ENCODE measurements at places on chromosomes 11 and 22. TPM values are rescaled to one million over a fixed set of nuclear protein-coding genes. Genes with fewer than 3 reads are reported as not detected.

DNA sequence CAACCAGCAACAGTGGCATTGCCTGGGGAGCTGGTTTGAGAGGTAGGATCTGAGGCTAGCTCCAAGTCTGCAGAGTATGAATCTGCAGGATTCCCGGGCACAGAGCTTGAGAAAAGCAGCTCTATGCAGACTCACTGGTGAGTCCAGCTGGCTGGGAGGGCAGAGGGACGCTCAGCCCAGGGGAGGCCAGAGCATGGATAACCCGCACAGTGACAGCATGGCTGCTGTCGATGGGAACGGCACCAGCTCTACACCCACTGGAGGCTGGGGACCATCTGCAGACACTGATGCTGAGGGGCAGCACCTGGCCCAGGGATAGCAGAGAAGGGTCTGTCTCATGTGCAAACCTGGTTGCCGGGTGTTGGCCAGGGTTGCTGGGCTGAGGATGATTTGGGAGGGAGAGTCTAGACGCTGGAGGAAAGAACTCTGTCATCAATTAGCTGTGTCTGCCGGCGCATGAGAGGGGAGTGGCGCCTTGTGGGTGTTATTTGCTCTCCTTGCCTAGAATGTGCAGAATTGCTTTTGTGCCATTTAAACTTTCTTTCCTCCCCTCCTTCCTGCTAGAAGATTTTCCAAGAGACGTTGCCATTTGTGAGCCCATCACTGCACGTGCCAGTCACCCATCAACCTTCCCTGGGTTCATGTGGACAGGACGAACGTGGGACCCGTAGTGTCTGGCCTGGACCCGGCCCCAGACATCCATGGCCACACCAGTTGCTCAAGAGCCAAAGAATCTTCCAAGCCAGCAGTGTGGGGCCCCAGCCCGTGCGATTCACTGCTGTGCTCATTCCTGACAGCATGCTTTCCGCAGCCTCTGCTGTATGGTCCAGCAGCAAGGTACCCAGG is 19.1 kb upstream of the LINC01488 start:
- no peak for DNase-seq

The NXPE1 gene
- not detected for total RNA-seq

- no peak for DNase-seq
Observed at GRCh38 chr11:57310091-57310490, 14.7 kb downstream of the TNKS1BP1 start.

DNA sequence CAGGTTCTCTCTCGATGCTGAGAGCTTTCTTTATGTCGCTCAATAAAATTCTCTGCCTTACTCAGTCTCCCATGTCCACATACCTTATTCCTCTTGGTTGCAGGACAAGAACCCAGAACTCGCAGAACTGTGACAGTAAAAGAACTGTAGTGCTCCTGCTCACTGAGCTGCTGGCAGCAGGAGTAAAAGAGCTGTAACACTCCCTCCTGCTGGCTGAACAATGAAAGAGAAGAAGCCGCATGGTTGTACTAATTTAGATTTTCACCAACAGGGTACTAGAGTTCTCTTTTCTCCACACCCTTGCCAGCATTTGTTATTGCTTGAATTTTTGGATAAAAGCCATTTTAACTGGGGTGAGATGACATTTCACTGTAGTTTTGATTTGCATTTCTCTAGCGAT is 433.2 kb downstream of the GUCY1A2 start:
- peak; percentile 32 for DNase-seq

GRCh38 chr22:47395481-47395880 is 633.0 kb downstream of the TBC1D22A start:
- DNase-seq = no peak

- DNase-seq = no peak
Observed at GRCh38 chr11:69252490-69252837, 41.5 kb upstream of the MYEOV start.

DNA sequence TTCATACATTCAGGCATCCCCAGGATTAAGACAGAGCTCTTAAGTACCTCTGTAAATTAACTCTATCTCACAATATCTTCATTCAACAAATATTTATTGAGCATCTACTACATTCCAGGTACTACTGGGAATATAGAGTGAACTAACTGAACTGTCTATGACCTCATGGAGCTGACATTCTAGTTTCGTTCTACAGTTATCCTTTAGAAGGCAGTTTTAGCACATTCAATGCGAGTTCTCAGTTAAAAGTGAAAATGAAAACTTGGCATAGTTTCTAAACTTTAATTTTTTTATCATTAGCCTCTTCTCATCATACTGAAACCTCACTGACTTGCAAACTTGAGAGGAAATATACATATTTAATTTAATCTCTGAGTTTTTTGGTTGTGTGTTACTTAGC is 10.7 kb upstream of the MS4A6E start:
- DNase-seq = no peak

DNA sequence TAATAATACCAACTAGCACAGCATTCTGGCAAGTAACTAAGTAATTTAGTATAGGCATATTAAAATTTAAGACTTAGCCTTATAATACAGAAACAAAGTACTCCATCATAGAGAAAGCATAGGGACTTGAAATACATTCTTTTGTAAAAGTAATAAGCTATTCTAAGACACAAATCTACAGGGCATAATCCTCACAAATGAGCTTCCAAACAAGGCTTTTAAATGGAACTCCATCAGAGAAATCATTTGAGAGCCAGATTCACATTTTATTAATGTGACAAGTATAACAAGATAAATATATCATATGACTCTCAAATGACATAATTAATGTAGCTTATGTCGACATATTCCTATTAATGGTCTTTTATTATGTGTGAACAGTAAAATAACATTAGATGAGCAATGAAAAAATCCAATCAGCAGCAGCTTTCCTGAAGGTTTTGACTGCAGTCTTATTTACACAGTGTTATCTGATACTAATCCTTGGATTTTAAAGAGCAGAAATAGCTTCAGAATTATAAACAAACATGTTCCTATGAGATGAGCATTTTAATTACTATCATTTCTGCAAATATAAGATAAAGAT is 241.4 kb downstream of the TTC28 start:
- DNase-seq = no peak

GRCh38 chr11:35241531-35241930 is 102.6 kb downstream of the CD44 start:
- DNase-seq = no peak

GRCh38 chr11:116533186-116533825 is 239.5 kb downstream of the BUD13 start:
- DNase-seq = no peak

The KDELR3 gene
- total RNA-seq = 30.6 TPM

DNA sequence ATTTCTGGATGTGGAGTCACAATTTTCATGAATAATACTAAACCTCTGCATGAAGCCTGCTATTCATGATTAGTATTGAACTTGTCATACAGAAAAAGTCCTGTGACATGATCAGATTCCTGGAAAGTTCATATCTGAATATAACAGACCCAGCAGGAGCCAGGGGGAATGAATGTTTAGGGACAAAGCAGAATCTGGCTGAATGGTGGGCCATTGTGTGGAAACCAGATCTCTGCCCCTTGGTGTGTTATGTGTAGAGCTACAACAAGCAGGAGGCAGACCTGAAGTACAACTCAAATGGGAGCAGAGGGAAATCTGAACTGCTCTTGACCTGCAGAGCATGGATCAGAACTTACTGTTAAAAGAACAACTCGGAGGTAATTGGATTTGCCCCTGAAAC is 30.3 kb downstream of the KREMEN1 start:
- no peak for DNase-seq

DNA sequence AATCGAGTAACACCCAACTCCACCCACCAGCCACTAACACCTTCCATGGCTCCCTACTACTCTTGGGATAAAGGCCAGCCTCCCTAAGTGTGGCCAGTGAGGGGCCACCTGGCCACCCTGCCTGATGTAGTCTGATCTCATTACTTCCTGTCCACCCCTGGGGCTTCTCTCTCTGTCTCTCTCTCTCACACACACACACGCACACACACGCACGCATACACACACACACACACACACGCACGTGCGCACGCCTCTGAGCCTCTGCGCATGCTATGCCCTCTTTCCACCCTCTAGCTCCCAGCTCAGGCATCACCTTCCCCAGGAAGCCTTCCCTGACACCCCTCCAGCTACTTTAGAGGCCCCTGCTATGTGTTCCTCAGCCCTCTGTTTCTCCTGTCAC is 3.9 kb downstream of the MFNG start:
- peak; percentile 20 for DNase-seq

DNA sequence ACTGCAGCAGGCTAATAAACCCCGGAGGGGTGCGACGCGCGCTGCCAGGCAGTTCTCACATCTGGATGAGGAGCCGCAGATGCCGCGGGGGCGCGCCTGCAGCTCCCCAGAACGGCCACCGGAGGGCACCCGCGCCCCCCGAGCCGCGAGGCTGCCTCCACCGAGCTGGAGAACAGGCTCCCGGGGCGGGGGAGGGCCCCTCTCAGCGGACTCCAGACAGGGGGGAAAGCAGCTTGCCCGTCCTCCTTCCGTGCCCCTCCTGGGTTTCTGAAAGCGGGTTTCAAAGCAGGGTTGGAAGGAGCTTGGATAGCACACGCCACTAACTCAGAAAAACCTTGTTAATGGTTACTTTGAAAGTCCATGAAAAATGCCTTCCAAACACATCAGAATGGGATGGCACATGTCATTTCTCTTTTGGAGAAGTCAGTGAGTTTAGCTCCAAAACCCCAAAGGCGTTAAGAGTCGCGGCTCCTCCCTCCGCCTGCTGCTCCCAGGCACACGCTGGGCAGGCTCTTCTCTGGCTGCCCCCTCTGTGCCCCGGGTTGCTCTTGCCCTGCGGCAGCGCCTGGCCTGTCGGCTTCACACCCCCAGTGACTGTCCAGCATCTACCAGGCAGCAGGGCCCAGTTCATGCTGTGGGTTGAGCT is 317.8 kb downstream of the NTM start:
- peak; percentile 71 for DNase-seq

DNA sequence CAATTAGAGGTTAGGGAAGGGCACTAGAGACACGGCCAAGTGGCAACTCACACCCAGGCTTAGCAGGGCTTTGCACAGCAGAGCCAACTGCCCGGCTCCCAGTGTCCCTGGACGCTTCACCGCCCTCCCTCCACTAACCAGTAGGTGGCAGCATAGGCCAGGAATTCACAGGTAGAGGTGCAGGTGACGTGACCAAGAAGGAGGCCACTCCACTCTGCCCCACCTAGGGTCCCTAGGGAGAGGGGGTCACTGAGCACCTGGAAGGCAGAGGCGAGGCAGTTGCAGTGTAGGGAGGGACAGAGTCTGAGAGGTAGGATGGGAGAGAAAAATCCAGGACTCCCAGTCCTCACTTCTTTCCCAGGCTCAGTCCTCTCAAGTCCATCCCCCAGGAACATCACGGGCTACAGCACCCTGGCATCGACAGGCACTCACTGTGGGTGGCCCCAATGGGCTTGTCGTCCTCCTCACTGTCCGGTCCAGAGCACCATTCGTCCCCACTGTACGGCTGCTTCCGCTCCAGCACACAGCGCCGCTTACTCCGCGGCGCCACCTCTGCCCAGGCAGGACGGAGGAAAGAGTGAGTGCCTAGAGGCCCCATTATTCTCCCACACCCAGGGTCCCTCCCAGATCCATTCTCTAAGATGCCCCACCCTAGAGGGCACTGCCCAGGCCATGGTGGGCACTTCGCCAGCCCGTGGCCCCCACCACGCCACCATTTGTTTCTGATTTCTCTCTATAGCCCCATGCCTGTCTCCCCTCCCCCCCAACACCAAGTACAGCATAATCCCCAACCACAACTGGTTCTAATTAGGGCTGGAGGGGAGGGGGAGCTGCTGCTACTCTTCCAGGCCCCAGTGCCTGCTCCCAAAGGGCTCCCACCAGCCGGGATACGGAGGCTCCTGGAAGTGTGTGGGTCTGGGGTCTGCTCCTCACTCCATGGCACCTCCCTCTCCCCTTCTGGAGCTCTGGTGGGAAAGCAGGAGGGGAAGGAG is 18.4 kb downstream of the BCL9L start:
- DNase-seq = peak; percentile 89

GRCh38 chr11:35162745-35163144 is 23.8 kb downstream of the CD44 start:
- no peak for DNase-seq

The MMP27 gene
- not detected for total RNA-seq

- no peak for DNase-seq
Observed at GRCh38 chr11:85847436-85847835, 7.7 kb upstream of the CCDC83 start.

DNA sequence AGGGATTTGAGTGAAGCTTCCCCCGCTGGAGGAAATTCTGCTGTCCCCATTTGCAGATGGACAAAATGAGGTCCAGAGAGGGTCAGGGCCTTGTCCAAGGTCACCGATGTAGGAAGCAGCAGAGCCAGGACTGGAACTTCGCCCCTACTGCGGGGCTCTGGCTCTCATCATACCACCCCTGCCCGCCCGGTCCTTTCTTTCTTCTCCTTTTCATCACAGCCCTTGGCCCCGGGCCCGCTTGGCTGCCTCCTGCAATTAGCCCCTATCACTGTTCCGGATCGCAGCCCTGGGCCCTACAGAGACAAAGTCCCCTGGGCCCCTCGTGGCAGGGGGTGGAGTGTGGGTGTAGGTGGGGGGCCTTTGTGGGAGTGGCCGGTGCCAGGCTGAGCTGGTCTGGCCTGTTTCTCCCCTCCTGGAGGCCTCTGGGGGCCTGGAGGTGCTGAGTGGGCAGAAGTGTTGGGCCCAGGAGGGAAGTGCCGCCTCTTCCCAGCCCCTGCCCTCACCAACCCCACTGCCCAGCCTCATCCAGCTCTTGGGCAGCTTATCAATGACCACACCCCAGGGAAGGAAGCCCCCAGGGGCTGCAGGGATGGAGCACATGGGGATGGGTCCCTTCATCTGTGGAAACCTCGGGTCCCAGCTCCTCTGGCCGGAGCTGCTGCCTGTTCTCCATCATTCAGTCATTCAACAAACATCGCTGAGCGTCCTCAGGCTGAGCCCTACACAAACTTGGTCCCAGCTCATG is 3.4 kb downstream of the EMID1 start:
- no peak for DNase-seq

DNA sequence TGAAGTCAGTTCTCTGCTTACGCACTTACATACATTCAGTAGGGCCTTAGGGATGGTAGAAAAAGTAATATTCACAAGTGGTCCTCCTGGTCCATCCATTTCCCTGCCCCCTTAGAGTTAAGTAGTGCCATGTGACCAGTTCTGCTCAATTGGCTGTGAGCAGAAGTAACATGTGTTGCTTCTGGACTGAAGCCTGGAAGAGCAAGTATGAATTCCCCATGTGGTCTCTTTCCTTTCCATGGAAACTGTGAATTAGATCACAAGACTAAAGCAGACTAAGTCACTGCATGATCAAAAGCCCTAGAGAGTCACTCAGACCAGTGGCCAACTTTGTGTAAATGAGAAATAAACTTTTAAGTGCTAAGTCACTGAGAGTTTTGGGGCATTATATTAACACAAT is 341.7 kb upstream of the CADM1 start:
- no peak for DNase-seq

GRCh38 chr11:130785380-130786116 is 130.7 kb downstream of the SNX19 start:
- peak; percentile 26 for DNase-seq

- no peak for DNase-seq
Observed at GRCh38 chr11:33682019-33682418, 18.6 kb downstream of the C11orf91 start.

Measured in dermis blood vessel endothelial cell (primary cell).